ENCODE measurements at places on chromosomes 12 and 14. TPM values are rescaled to one million over a fixed set of nuclear protein-coding genes. Genes with fewer than 3 reads are reported as not detected.

The SDSL gene
- total RNA-seq: 1.8 TPM

The SYCP3 gene
- not detected for total RNA-seq

The COX8C gene
- not detected for total RNA-seq

The DNAI7 gene
- 1.0 TPM for total RNA-seq

The RNF212B gene
- not detected for total RNA-seq

The IAPP gene
- total RNA-seq: not detected

Measured in sciatic nerve (tissue), 2 donors.